H1 (cell line): ENCODE measurements at places on chromosomes 2 and 18. TPM values are rescaled to one million over a fixed set of nuclear protein-coding genes. Genes with fewer than 3 reads are reported as not detected.
A peak's percentile ranks its signal among the peaks of the same experiment; 100 is the strongest.

DNA sequence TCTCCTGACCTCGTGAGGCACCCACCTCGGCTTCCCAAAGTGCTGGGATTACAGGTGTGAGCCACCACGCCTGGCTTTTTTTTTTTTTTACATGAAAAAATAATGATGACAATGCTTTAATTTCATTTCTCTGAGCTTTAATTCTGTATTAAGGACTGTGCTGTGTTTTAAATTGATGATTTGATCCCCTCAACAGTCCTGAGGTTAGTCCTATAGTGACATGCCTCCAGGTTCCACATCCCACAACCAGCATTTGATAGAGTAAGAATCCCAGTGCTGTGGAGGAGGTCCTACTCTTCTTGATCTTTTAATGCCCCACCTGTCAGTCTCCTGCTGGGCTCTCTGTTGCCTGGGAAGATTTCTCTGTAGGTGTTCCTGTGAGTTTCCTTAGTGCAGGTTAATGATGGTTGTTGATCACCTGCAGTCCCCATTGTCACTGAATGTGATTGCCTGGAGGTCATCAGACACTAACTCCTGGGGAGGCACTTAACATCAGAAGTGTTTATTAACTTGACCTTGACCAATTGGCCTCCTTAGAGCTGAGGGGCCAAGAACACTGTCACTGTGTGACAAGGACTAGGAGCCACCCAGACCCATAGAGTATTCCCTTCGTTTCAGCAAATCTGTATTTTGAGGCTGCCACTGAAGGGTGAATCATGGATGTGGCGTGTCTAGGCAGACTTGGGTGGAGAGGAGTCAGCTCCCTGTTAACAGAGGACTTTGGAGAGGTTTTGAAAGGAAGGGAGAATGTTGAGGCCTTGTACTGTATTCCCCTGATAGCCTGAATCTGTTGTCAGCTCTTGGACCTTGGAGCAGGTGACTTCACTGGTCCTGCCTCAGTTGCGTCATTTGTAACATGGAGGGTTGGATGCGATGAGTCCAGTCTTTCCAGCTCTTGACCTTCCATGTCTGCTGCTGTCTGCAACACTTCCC, 11.5 kb downstream of the ASAP2 start:
- DNase-seq: peak; percentile 47
- no peaks in the 10 kb centered on the region; the same call in 1 of the 2 replicates for H3K4me1 ChIP-seq
- H3K36me3 ChIP-seq: no peaks in the 10 kb centered on the region
- H3K27me3 ChIP-seq: no peaks in the 10 kb centered on the region

GRCh38 chr2:85547089-85547858, 8.3 kb downstream of the MAT2A start:
- no peak overlapping the region for H3K27ac ChIP-seq
- no peak overlapping the region for H3K4me3 ChIP-seq
- peaks cover 59% of the 10 kb centered on the region for H3K36me3 ChIP-seq
- no peaks in the 10 kb centered on the region for H3K4me1 ChIP-seq
- no peak for DNase-seq

GRCh38 chr2:95014126-95014708, 11.3 kb upstream of the MAL start:
- H3K4me3 ChIP-seq: no peak overlapping the region
- H3K36me3 ChIP-seq: no peaks in the 10 kb centered on the region
- no peak overlapping the region for H3K27ac ChIP-seq
- DNase-seq: no peak
- peaks cover 6% of the 10 kb centered on the region; the same call in 1 of the 2 replicates for H3K4me1 ChIP-seq
- no peaks in the 10 kb centered on the region; the same call in 1 of the 2 replicates for H3K27me3 ChIP-seq

- H3K27me3 ChIP-seq: no peaks in the 10 kb centered on the region
- DNase-seq: no peak
- no peaks in the 10 kb centered on the region for H3K4me1 ChIP-seq
These were observed 94.1 kb downstream of the SH3YL1 start for GRCh38 chr2:169741-170140.

DNA sequence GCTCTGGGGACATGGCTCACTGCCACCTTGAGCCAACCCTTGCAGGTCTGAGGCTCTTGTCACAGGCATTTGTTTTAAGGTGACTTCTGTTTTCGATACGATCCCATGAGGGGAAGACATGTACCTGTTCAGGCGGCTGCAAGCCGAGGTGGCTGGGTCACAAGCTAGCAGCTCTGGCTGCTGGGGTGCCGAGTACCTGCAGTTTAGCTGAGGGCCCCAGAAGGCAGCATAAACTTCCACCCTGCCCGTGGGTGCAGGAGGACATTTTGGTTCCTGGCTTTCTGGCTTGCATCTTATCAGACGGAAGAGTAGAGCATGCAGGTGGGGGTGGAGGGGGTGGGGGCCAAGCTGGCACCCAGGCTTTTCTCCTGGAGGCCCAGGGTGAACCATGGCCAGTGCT, 28.4 kb downstream of the COA5 start:
- no peak for DNase-seq
- no peaks in the 10 kb centered on the region for H3K4me1 ChIP-seq
- H3K27me3 ChIP-seq: no peaks in the 10 kb centered on the region
- no peak overlapping the region for H3K27ac ChIP-seq
- H3K36me3 ChIP-seq: peaks cover 18% of the 10 kb centered on the region

DNA sequence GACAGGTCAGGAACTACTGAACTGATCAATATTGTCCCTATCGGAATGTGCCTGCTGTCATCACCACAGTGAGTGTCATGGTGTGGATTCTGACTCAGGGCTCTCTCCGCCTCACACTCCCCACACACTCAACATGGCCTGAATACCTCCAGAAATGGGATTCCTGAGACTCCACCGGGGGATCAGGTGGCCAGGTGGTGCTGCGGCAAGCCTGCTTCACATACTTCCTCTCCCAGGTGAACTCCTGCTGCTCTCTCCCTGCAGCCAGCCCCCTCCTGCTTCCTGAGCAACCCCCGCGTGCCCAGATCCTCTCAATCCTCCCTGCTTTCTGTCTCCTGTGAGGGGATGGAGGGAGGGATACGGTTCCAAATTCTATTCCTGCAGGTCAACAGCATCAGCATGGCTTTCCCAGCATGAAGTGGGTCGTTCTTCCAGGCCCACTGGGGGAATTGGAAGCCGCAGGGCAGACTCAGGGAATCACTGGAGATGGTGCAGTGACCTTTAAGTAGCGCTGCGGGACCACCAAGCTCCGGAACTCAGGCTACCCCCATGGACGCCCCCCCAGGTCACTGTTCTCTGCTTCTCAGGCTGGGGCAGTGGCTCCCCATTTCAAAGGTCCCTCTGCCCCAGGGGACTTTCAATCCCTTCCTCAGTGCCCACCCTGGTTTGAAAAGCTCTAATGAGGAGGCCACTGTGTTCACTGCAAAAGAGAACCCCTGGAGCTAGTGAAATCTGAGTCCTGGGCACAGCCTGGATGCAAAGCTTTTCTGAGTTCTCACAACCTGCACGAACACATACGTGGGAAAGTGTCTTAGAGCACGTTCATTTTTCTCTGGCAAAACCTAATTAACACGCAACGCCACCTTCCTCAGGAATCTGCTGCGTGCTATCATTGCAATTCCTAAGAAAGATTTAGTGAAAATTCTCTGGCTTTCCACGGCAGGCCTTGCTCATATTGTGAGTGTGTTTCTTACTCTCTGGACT, 168.4 kb downstream of the ZFP36L2 start:
- H3K4me3 ChIP-seq: no peak overlapping the region
- H3K36me3 ChIP-seq: no peaks in the 10 kb centered on the region
- H3K27me3 ChIP-seq: no peaks in the 10 kb centered on the region
- no peak for DNase-seq
- peaks cover 15% of the 10 kb centered on the region for H3K4me1 ChIP-seq
- no peak overlapping the region for H3K27ac ChIP-seq

- H3K4me3 ChIP-seq: no peak overlapping the region
- H3K27ac ChIP-seq: no peak overlapping the region
- H3K36me3 ChIP-seq: no peaks in the 10 kb centered on the region
- H3K27me3 ChIP-seq: no peaks in the 10 kb centered on the region
- DNase-seq: no peak
These were observed 56.4 kb upstream of the LRRC30 start for GRCh38 chr18:7174344-7175095.

DNA sequence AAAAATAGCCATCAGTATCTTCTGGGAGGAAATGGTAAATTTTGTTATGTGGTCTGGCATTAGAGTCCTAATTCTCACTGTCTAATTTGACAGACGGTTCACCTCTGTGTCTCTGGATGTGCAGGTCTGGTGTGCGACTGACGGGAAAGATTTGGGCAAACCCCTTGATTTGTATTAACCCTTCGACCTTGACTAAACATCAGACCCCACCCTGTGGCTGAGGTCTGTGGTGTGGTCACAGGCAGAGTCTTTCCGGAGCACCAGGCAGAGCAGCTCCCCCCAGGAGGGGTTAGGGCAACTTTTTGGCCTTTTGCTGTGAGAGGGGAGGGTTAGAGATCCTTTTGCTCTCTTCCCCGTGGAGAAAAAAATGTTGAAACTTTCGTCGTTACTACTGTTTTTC, 6.4 kb downstream of the TWIST2 start:
- no peak overlapping the region for H3K27ac ChIP-seq
- H3K4me3 ChIP-seq: no peak overlapping the region
- peaks cover 25% of the 10 kb centered on the region for H3K27me3 ChIP-seq
- no peaks in the 10 kb centered on the region for H3K36me3 ChIP-seq
- no peak for DNase-seq

DNA sequence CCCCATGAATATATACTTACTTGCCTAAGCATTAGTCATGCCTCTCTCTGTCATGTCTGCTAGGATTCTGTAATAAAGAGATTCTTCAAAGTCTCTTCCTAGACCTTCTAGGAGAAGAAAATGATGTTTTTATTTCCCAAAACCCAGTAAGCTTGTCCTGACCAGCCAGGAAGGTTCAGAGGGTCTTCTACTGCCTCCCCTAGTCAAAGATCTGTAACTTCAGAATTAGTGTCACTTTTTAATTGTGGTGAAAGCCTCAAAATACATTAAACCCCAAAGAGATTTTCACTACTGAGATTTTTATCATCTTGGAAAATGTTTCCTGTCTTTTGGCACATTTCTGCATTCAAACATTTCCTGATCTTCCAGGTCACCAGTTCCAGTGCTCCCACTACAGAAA, 232.9 kb upstream of the STK17B start:
- H3K4me3 ChIP-seq: no peak overlapping the region
- no peaks in the 10 kb centered on the region for H3K27me3 ChIP-seq
- no peaks in the 10 kb centered on the region for H3K36me3 ChIP-seq
- no peaks in the 10 kb centered on the region for H3K4me1 ChIP-seq
- no peak for DNase-seq
- no peak overlapping the region for H3K27ac ChIP-seq

GRCh38 chr2:109513749-109514588, 99.8 kb downstream of the SEPTIN10 start:
- no peak overlapping the region for H3K4me3 ChIP-seq
- no peaks in the 10 kb centered on the region for H3K36me3 ChIP-seq
- H3K4me1 ChIP-seq: no peaks in the 10 kb centered on the region
- no peak overlapping the region for H3K27ac ChIP-seq
- no peak for DNase-seq
- H3K27me3 ChIP-seq: no peaks in the 10 kb centered on the region

DNA sequence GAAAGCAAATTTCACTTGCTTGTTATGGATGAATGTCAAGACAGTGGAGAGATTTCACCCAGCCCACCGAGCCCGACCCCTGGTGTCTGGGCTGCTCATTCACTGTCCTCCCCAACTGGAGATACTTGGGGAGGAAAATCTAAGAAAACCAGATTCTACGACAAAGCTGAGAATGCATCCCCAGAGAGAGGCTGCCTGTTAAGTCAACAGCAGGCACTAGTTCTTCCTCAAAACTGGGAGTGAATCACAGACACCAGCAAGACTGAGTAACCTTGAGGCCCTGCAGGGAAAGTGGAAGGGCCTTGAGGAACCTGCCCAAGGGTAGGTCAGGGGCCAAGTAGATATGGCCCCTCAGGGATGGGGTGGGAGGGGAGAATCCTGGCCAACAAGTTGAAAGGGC, 34.2 kb upstream of the MLPH start:
- no peaks in the 10 kb centered on the region for H3K27me3 ChIP-seq
- H3K4me1 ChIP-seq: no peaks in the 10 kb centered on the region
- DNase-seq: no peak
- H3K4me3 ChIP-seq: no peak overlapping the region

DNA sequence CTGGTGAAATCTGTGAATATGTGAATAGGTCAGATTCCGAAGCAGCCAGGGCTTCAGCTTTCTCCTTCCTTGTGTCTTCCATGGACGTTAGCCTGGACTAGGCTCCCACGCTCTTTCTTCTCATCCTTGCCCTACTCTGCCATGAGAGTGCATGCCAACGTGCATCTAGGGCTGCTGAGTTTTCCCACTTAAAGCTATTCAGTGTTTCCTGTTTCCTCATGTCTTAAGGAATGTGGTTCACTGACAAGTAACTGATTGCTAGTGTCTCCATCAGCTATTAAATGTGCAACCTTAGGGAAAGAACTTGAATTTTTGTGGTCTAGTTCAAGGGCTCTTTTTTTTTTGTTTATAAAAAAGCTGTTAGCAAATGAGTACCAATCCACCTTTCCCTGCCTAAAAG, 642.3 kb upstream of the LINC00305 start:
- DNase-seq: no peak
- no peaks in the 10 kb centered on the region for H3K27me3 ChIP-seq
- H3K27ac ChIP-seq: no peak overlapping the region
- no peaks in the 10 kb centered on the region for H3K4me1 ChIP-seq
- H3K4me3 ChIP-seq: no peak overlapping the region

DNA sequence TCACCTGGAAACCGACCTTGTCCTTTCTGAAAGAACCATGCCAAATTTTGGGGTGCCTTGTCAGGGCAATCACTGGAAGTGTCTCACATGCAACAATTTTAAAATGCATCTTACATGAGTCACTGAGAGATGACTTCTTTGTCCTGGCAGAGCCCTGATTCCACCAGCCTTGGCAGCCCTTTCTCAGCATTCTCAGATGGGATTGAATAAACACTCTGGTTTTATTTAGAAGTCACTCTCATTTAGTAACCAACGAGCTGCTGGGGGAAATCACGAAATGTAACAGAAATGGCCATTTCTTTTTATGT, 3.8 kb upstream of the ATP8B1 start:
- peaks cover 2% of the 10 kb centered on the region; the same call in 1 of the 2 replicates for H3K4me1 ChIP-seq
- no peak overlapping the region for H3K4me3 ChIP-seq
- no peak for DNase-seq

GRCh38 chr2:98086491-98087446, at the start of gene VWA3B:
Gene VWA3B (plus strand): TSS chr2:98087167. CDS start chr2:98093093, 5,926 bp downstream.
- no peaks in the 10 kb centered on the region for H3K4me1 ChIP-seq
- no peaks in the 10 kb centered on the region for H3K36me3 ChIP-seq
- peak; percentile 38 for DNase-seq
- H3K27ac ChIP-seq: no peak within 1 kb of the TSS

- peak overlapping the region; percentile 27 for H3K4me3 ChIP-seq
- H3K27me3 ChIP-seq: peaks cover 31% of the 10 kb centered on the region
- H3K27ac ChIP-seq: no peak overlapping the region
- H3K4me1 ChIP-seq: peaks cover 17% of the 10 kb centered on the region
- no peaks in the 10 kb centered on the region for H3K36me3 ChIP-seq
These were observed 1.3 kb upstream of the ACKR3 start for GRCh38 chr2:236568068-236568921.

GRCh38 chr2:96507957-96508520, 2.9 kb upstream of the NEURL3 start:
- no peaks in the 10 kb centered on the region for H3K36me3 ChIP-seq
- no peak overlapping the region for H3K27ac ChIP-seq
- H3K4me1 ChIP-seq: peaks cover 6% of the 10 kb centered on the region; the same call in 1 of the 2 replicates
- peak; percentile 99 for DNase-seq
- peaks cover 14% of the 10 kb centered on the region for H3K27me3 ChIP-seq

LRP1B gene
- total RNA-seq: 0.04 TPM in 1 of 2 replicates, not detected in the other

COX5B gene
- total RNA-seq: 233 and 247 TPM in 2 replicates

AMER3 gene
- total RNA-seq: 0.19 and 0.55 TPM in 2 replicates

SP140 gene
- 1.3 and 1.7 TPM in 2 replicates for total RNA-seq

RGPD8 gene
- total RNA-seq: 8.2 and 9.3 TPM in 2 replicates

AP1S3 gene
- total RNA-seq: 19.7 and 20.2 TPM in 2 replicates

ASAP2 gene
- total RNA-seq: 16.6 and 18.7 TPM in 2 replicates

NAT8 gene
- total RNA-seq: not detected in 2 replicates

TUBB8B gene
- total RNA-seq: 0.36 and 0.60 TPM in 2 replicates

MAIP1 gene
- total RNA-seq: 28.5 and 32.0 TPM in 2 replicates
